Spleen (tissue), 13 donors: ENCODE measurements at places on chromosomes 4 and X. TPM values are rescaled to one million over a fixed set of nuclear protein-coding genes. Genes with fewer than 3 reads are reported as not detected.

The ASB11 gene
- total RNA-seq: not detected

The PIN4 gene
- total RNA-seq: 11.7 TPM

The SLC26A1 gene
- 0.15 TPM for total RNA-seq

The GRIA2 gene
- not detected for total RNA-seq

The LRP2BP gene
- total RNA-seq: 2.4 TPM

GRCh38 chrX:16771483-16772398 is 14.5 kb upstream of the TXLNG start:
- no peaks in the 10 kb centered on the region for H3K27me3 ChIP-seq
- no peaks in the 10 kb centered on the region for H3K36me3 ChIP-seq
- H3K4me1 ChIP-seq: no peaks in the 10 kb centered on the region
- H3K4me3 ChIP-seq: no peak overlapping the region

- no peaks in the 10 kb centered on the region for H3K36me3 ChIP-seq
- no peaks in the 10 kb centered on the region for H3K27me3 ChIP-seq
- H3K27ac ChIP-seq: no peak overlapping the region
- no peaks in the 10 kb centered on the region for H3K4me1 ChIP-seq
- no peak for DNase-seq
Measured at GRCh38 chr4:84914686-84915395, 51.6 kb downstream of the WDFY3 start.

GRCh38 chrX:312621-313331 is 5.8 kb downstream of the GTPBP6 start:
- H3K27me3 ChIP-seq: no peaks in the 10 kb centered on the region
- peak; percentile 79 for DNase-seq
- peaks cover 64% of the 10 kb centered on the region for H3K36me3 ChIP-seq
- peaks cover 6% of the 10 kb centered on the region for H3K4me1 ChIP-seq
- no peak overlapping the region for H3K27ac ChIP-seq

DNA sequence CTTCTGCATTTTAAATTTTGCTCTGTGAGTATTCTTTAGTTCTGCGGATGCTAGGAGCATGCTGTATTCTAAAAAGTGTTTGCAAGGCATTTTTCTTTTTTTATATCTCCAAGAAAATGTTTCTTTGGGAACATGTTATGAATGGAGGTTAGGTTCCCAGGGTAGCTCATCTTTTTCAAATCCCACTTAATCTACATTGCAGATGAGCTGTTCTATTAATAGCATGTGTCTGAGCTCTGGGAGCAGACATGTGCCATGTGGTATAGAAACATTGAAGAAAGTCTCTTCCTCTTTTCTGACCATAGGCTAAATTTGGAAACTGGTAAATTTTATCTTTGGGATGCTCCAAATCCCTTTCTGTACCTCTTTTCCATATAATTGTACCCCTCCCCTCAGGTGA is 23.2 kb downstream of the DIAPH2 start:
- H3K4me1 ChIP-seq: no peaks in the 10 kb centered on the region
- no peaks in the 10 kb centered on the region for H3K36me3 ChIP-seq
- no peak for DNase-seq
- no peaks in the 10 kb centered on the region for H3K27me3 ChIP-seq
- no peak overlapping the region for H3K27ac ChIP-seq
- no peak overlapping the region for H3K4me3 ChIP-seq

- H3K4me3 ChIP-seq: peak within 1 kb of the TSS; percentile 71
- H3K27ac ChIP-seq: peak within 1 kb of the TSS; percentile 46
- H3K36me3 ChIP-seq: no peaks in the 10 kb centered on the region
Measured at GRCh38 chr4:83334425-83335241, at the start of gene HPSE. Gene HPSE (minus strand): TSS chr4:83334848. CDS start chr4:83334782, 66 bp downstream.

- no peak for DNase-seq
- no peaks in the 10 kb centered on the region for H3K36me3 ChIP-seq
- H3K4me1 ChIP-seq: peaks cover 12% of the 10 kb centered on the region
Measured at GRCh38 chr4:110164856-110165255, 33.6 kb downstream of the ELOVL6 start.
